SHP77 treated with DMSO at 0.1 percent for 48 hours (cell line): ENCODE measurements at places on chromosomes 5 and 9.

DNA sequence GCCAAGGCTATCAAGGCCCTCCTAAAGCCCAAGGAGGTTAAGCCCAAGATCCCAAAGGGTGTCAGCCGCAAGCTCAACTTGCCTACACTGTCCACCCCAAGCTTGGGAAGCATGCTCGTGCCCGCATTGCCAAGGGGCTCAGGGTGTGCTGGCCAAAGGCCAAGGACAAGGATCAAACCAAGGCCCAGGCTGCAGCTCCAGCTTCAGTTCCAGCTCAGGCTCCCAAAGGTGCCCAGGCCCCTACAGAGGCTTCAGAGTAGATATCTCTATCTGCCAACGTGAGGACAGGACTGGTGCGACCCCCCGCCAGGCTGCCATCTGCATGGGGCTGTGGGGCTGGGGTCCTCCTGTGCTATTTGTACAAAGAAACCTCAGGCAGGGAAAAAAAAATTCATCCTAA is 3.3 kb downstream of the HOMER1 start:
- no peak for DNase-seq

DNA sequence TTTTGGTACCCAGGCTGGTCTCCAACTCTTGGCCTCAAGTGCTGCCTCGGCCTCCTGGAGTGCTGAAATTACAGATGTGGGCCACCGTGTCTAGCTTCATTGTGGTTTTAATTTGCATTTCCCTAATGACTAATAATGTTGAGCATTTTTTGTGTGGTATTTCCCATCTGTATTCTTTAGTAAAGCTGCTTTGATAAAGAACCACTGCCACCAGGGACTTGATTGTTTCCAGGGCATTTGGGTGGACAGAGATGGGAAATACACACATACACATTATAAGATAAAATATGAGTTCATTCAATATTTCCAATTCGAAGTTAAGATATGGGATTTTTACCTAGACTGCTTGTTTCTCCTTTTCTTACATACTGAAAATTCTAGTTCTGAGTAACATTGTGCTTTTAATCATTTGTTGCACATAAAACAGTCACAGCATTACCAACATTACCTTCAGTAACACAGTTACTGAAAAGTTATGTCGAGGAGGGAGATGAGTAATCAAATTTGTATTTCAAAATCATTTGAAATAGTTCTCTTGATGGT is 28.9 kb downstream of the HABP4 start:
- DNase-seq, result no peak

DNA sequence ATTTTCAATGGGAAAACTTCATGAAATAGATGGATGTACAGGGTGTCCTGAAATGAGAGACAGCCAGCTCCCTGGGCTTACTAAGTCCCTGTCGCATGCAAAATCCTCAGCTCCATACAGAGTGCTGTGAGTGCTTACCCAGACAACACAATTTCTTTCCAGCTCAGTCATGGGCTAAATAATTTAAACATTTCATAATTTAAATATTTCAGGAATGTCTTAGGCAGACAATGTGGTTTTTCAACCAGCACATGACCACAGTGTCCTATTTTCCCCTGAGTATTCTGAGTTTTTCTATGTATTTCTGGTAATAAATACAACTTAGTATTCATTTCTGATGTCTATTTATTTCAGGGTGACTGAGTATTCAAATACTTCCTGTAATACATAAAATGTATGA is 188.5 kb upstream of the SNX2 start:
- DNase-seq, result no peak

- DNase-seq, result no peak
These were observed 1.8 kb upstream of the KLF4 start for GRCh38 chr9:107491081-107492053.

- no peak for DNase-seq
These were observed 8.9 kb downstream of the AGXT2 start for GRCh38 chr5:35038891-35039290.

GRCh38 chr5:154498994-154499393 is 21.0 kb upstream of the HAND1 start:
- DNase-seq, result no peak

DNA sequence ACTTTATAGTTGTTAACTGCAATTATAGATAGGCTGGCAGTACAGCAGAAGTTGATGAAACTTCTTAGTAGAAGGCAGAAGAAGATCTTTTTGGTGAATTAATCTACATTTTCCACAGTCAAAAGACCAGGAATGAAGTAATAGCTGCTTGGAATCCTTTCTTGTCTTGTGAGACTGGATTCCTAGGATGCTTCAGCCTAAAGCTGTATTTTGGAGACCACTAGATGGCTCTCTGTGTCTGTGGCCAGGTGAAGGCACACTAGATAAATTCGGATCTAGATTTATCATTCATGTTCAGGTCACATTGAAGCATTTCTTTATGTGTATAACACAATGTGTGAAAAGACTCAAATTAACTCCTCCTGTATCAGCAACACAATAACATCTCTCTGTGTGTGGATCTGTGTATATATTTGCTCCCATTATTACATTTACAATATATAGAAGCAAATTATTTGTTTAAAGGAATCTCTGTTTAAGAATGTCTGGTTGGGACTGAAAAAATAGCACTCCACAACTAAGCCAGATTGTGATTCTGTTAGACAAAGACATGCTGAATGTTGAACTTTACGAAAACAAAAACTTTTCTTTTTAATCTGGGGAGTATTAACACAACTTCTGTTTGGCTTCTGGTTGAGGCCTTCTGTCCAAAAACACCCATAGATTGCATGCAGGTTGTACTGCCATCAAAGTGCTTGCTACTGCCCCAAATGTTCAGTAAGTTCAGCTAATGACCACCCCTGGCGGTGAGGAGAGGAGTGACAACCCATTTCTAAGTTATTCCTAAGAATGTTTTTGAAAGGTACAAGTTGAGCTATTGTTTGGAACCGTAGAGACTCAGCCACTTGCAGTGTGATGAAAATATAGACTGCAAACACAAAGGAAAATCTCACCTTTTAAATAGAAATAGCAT is 10.6 kb downstream of the GRIN3A start:
- peak; percentile 44 for DNase-seq

GRCh38 chr5:133821311-133821741 is 147.1 kb downstream of the C5orf15 start:
- DNase-seq, result no peak

- no peak for DNase-seq
These were observed 315 bp downstream of the UBQLN1 start for GRCh38 chr9:83707518-83707767.

- no peak for DNase-seq
These were observed 30.9 kb upstream of the OR2K2 start for GRCh38 chr9:111360881-111361280.

DNA sequence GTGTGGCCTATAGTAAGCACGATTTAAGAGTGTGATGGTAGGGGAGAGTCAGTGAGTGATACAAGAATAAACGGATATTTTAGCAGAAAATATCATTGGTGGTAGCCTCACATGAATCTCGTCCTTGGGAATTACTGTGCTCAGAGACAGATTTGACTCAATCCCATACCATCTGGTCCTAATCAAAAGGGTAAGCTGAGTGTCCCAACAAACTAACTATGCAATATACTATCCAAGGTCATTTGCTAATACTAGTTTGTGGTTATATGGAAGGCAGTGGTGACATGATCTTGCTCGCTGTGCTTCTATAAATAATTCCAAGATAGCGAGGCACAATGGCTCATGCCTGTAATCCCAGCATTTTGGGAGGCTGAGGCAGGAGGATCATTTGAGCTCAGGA is 103.2 kb downstream of the TRPM6 start:
- no peak for DNase-seq

DNA sequence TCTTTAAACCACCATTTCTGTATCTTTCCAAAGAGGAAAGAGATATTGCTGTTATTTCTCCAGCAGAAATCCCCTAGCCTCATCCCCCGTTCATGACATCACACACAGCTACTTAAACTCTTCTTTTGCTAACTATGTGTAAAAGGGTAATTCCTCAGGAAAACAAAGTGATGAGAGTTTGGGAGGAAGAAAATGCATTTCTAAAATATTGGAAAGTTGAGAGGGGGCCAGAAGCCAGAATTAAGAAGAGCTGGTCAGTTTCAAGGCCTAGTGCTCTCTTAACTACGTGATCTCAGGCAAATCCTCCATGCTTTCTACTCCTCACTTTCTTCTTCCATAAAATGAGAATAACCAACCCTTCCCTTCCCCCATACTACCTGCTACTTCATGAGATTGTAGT is 109.4 kb downstream of the LIFR start:
- DNase-seq, result no peak

DNA sequence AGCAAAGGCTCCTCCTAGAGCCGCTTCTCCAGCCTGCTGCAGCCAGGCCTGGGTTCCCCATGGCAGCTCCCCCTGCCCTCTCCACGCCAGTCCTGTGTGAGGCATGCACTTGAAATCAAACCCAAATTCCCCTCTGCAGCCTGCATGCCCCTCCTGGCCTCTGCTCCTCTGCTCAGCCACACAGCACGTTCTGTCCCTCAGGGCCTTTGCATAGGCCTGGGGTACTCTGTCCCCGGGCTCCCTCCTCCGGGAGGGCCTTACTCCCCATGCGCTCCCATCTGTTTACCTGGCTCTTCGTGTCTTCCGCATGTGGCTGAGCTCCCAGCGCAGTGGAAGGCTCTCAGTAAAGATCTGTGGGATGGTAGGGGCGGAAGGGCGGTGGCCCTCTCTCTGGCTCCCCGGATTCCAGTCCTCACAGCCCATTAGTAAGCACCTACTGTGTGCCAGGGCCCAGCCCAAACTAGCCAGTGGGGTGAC is 203.5 kb upstream of the IER5L start:
- DNase-seq, result no peak

DNA sequence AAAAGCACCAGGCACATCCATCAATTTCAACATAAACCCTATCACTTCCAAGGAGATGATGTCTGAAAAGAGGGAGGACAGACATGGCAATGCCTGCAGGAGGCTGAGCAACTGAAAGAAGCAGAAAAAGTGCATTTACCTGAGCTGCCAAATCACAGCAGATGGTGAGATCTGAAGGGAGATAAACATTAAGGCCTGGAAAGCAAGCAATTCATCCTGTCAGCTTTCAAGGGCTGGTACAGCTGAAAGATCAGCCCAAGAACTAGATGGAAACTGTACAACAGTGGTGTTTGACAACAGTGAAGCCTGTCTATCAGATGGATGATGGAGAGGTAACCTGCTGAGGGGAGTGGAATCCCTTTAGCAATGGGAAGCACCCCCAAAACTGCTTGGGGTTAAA is 433.2 kb upstream of the ZNF608 start:
- DNase-seq, result no peak

DNA sequence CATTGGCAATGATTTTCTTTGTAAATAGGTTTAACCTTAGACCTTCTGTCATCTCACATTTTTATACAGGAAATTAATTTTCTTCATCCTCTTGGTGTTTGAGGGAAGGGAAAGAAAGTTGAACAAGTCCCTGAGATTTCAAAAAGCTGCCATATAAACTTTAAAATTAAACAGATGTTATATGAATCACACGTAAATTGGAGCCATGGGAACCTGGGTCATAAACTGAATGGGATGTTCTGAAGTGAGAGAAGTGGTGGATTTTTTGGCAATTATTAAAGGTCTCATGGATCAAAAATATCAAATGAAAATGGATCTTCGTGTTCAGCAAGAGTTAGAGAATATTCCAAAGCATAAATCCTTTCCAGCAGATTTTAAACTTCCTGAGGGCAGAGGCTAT is 242.2 kb downstream of the DMRT2 start:
- DNase-seq, result no peak

DNA sequence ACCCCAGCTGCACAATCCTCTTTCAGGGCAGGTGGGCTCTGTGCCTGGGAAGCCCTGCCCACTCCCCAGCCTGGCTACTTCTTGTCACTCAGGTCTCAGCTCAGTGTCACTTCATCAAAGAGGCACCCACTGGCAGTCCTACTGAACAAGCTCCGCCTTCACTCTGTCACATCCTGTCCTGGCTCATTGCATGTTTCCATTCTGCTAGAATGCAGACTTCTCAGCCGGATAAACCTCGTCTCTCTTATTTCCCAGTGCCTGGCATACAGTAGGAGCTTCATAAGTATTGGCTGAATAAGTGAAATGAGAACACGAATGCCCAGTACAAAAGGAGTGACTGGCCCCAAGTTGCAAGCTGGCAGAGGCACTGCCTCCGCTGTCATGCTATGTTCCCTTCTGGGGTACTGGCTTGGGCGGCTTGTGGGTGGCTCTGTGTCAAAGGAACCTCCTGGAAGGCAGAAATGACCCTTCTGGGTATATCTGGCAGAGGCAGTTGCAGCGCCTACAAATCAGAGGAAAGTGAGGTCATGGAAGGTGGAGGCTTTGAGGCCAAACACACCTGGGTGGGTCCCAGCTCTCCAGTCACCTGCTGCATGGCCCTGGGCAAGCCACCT is 98.3 kb upstream of the PHYKPL start:
- DNase-seq, result no peak

GRCh38 chr9:120663380-120663779 is 50.9 kb downstream of the MEGF9 start:
- no peak for DNase-seq

GRCh38 chr5:164234321-164234720 is 728.9 kb downstream of the MAT2B start:
- DNase-seq, result no peak

DNA sequence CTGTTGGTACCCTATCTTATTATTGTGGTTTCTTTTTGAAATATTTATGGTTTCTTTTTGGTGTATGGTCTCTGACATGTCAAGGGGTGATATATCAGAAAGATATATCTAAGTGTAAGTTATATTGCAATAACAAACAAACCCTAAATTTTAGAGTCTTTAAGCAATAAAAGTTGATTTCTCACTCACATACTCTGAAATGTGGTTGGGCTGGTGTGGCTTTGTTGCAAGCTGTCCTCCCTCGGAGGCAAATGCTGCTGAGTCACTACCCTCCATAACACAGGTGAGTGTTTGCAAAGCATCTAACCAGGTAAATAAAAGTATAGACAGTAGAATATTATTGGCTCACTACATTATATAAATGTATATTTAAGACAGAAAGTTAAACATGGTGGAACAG is 253.2 kb downstream of the CDH18 start:
- DNase-seq, result no peak

DNA sequence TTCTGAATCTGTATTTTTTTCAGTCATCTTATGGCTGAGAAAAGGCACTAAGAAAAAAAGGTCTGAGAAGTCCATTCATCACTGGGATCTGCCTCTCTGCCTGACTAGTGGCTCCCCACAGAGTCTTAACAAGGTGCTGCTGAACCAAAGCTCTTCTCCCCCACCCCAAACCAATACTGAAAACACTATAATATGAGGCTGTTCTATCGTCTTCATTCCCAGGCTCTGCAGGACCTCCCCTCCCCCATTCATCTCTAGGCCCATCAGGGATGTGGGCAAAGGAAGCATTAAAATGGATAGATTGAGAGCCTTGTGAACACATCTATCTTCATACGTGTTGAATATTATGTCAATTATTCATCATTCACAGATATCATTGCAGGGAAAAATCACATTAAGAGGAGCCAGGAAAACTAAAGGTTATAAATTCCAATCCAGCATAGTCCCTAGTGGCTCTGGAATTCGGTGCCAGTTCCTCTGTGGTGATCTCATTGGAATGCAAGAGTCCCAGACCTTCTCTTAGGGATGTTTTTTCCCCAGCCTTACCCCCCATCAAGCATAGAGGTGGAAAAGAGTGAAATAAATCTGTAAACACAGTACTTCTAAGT is 44.3 kb upstream of the GPR151 start:
- no peak for DNase-seq

GRCh38 chr9:89375191-89375760 is 57.0 kb downstream of the SECISBP2 start:
- no peak for DNase-seq

GRCh38 chr5:72296256-72296655 is 23.8 kb downstream of the MRPS27 start:
- DNase-seq, result no peak

GRCh38 chr5:131634238-131634637 is 791 bp downstream of the RAPGEF6 start:
- DNase-seq, result no peak
